Central memory CD4-positive, alpha-beta T cell (primary cell): ENCODE measurements at places on chromosomes 4 and X.

DNA sequence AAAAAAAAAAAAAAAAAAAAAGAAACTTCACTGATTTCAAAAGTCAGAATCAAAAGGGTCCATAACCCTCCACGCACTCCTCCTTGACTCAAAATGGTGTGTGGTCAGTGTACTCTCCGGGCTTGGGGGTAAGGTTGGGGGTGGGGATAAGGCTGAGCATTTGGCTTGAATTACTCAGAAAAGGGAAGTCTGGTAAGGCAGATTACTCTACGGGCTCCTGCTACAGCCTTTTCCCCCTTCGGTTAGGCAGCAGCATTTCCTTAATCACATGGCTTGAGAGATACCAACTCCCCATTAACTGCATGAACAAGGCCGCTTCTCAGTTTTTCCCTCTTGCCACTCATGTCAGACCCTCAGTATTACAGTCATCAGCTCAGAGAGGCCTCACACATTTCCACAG is 135.4 kb upstream of the DUSP21 start:
- no peak for DNase-seq

- no peak for DNase-seq
Observed at GRCh38 chrX:154489182-154489581, 1.2 kb downstream of the SLC10A3 start.

DNA sequence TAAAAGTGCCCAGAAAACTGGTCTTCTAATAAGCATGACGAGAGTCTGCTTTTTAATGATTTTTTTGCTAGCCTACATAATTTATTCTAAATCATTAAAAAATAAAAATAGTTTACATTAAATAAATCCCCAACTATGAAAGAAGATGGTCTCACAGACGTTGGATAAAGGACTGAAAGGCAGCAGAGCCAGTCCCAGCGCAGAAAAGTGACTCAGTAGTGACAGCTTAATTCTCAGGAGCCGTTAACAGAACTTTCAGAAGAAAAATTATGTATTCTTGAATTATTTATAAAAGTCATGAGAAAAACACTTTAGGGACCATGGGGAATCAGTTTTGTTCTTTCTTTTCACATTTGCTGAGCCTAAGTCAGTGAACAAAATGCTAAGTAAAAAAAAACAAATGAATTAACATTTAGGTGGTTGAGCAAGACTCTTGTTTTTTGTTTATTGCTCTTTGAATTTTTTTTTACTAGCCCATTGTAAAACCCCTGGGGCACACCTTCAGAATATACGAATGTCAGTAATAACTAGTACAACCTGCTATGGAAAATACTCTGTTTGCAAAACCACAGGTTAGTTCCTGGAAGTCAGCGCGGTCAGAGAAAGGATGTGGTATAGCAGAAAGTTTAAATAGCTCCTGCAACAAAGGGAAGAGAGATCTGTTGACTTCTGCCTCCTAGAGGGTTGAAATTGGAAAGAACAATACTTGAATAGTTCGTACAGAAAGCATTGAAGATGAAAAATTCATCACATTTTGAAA is 50.4 kb upstream of the CCDC160 start:
- DNase-seq: peak; percentile 77

GRCh38 chrX:33385546-33385945 is 174.2 kb upstream of the DMD start:
- DNase-seq: no peak

- no peak for DNase-seq
Observed at GRCh38 chr4:1516261-1516660, 110.0 kb upstream of the NKX1-1 start.

DNA sequence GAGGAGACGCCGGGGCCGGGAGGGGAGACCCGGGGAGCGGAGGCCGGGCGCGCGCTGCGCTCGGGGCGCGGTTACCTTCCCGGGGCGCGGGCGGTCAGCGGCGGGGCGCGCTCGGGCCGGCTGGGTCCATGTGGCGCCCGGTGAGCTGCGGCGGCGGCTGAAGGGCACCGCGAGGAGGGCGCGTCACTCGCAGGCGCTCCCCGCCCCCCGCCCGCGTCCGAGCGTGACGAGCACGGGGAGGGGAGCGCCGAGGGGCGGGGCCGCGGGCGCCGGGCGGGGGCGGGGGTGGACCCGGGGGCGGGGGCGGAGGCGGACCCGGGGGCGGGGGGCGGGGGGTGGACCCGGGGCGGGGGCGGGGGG is at the start of gene CPLX1:
TSS of gene CPLX1 (minus strand) at position 159 of the 360 bp plus-strand sequence. CDS start 1,607 bp downstream, outside the sequence.
- no peak for DNase-seq

DNA sequence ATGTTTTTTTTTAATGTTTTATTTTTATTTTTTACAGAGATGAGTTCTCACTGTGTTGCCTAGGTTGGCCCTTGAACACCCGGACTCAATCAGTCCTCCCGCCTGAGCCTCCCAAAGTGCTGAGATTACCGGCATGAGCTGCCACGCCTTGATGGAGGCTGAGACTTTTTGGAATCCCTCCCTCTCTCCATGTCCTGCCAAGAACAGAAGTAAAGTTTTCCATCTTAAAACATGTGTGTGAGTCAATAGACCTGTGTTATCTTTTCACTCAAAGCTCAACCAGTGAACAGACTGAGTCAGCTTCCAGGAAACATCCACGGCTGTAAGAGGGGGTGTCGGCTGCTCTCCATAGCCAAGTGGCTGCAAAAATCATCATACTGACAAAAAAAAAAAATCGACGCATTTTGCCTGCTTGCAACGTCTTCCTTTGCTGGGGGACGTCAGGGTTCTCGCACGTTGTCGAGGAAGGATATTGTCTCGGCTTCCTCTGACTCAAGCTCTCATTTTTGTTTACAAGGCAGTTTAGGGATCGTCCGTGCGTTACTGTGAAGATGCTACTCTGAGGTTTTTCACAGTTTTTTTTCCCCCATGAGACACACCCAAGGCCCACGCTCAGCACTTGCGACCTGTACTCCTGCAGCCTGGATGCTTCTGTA is 10.0 kb upstream of the ASMTL start:
- peak; percentile 94 for DNase-seq

- no peak for DNase-seq
Observed at GRCh38 chr4:15610855-15611254, 44.3 kb downstream of the FBXL5 start.

GRCh38 chr4:21139327-21139726 is 439.1 kb downstream of the PACRGL start:
- DNase-seq: no peak

- DNase-seq: no peak
Observed at GRCh38 chr4:6714954-6715353, 1.0 kb upstream of the BLOC1S4 start.

GRCh38 chr4:2500547-2500946 is 31.6 kb downstream of the RNF4 start:
- DNase-seq: no peak

DNA sequence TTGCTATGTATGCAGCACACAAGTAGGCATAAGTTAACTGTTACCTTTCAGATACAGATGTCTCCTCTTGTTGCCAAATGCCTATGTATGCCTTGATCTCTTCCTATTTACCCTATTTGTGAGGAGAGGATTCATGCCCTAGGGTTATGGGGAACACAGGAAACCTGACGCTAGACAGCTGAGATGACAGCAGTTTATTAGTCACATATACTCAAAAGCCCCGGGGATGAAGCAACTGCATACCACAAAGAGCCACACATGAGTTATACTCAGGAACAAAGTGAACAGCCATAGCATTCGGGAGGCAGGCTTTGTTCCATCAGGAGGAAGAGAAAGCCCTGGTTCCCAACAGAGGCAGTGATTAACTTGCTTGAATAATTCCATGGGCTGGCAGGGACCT is 1011.7 kb upstream of the PCDH7 start:
- no peak for DNase-seq

- no peak for DNase-seq
Observed at GRCh38 chr4:104615496-104615895, 120.8 kb upstream of the CXXC4 start.

DNA sequence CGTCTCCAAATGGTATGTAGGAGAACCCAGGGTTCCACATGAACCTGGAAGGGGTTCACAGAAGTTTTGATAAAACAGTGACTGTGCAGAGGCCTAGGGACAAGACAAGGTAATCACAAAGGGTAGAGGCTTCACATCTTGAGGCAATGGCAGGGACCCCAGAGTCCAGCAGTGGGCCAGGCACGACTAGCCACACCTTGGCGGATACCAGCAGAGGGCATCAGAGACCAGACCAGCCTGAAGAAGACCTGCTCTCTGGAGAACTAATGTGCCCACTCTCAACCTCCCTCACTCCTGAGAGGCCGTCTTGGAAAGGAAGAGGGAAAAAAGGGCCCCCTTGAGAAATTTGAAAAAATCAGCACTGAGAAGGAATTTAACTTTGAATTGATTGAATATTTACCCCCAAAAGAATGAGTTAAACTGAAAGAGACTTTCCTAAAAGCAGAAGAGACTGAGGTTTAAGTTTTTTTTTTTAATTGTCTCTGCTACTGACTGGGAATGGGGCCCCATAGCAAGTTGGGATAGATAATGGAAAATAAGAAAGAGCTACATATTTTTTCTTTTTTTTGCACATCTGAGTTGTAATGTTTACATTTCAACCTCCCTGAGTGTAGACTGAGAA is 243.8 kb upstream of the JADE1 start:
- no peak for DNase-seq

DNA sequence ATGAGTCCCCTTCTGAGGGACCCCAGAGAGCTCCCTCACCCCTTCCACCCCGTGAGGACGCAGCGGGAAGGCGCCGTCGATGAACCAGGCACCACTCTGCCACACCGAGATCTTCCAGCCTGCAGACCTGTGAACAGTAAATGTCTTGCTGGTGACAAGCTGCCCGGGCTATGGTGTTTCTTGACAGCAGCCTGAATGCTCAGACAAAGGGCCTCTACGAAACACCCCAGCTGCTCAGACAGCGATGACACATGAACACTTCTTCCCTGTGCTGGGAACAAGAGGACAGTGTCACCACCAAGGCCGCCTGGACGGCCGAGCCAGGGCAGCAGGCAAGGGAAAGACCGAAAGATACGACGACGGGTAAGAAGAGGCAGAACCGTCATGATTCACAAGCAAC is 30.6 kb upstream of the GTPBP6 start:
- DNase-seq: no peak

DNA sequence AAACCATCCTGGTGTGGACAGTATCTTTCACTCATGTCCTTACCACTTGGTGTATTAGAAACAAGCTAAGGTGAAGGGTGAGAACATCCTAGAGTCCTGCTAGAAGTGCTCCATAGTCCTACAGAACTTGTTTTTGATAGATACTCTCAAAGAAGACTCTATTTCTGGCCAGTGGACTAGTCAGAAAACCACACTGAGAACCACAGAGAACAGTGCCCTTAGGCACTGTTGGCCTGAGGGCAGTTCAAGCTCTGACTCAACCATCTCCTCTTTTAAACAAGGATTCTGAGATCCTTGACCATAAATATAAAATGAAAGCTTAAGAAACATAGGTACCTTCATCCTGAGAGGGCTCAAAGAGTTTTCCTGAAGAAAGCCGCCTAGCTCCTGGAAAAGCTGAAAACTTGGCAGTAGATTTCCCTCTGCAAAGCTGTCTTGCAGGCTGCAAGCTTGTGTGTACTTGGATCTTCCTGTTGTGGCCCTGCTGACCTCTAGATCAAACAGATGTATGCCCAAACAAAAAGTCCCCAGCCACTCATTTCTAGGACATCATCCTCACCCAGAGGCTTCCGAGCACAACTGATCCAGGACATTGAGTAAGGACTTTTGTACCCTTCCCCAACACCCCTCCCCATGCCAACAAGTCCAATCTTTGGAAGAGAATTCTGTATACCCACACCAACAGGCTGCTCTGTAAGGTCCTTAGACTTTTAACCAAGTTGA is 111.6 kb upstream of the CXCL13 start:
- DNase-seq: no peak

GRCh38 chrX:2679534-2680485 is 11.3 kb upstream of the CD99 start:
- DNase-seq: no peak

GRCh38 chr4:183659872-183660242 is 764 bp downstream of the TRAPPC11 start:
- no peak for DNase-seq

- DNase-seq: no peak
Observed at GRCh38 chr4:8353912-8354453, 84.4 kb downstream of the HTRA3 start.

DNA sequence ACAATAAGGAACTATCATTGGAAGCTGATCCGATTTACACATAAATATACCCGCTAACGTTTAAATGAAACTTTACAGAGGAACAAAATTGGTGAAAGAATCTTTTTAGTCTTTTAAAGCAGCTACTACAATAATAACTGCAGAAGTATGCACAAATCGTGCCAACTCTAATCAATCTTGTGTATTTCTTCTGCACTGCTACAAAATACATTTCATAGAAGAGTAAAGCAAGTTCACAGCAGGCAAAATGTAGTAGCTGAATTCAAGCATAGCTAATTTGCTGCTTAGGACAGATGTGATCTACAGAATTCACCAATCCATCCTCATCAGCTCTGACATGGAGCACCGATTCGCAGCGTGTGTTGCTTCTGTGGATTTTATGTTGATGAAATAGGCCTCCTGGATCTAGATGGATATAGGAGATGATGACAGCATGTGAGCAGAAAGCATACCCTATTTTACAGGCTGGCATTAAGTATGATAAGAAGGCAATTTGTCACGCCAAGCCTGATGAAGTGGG is 367.3 kb upstream of the FGF13 start:
- no peak for DNase-seq

DNA sequence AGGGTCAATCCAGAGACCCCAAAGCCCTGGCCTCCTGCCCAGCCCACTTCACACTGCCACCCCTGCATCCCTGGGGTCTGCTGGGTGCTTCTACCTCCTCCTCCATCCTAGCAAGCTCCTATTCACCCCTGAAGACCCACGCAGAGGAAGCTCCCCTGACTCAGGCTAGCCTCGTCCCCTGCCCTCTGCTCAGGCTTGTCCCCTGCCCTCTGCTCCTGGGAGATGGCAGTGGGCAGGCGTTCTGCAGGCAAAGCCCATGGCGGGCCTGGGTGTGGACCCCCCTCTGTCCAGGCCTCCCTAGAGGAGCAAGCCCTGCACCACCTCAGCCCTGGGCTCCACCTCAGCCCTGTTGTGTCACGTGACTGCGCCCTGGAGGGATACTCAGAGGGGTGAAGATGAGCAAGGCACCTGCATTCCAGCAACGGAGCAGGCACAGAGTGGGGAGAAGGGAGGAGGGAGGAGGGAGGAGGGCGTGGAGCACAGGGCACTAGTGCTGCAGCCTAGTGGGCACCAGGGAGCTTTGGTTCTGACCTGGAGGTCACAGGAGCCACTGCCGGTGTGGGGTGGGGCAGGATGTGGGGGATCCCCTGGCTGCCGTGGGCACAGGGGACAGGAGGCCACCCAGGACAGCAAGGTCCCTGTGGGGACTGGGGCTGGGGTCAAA is 27.6 kb upstream of the FGFR3 start:
- no peak for DNase-seq

DNA sequence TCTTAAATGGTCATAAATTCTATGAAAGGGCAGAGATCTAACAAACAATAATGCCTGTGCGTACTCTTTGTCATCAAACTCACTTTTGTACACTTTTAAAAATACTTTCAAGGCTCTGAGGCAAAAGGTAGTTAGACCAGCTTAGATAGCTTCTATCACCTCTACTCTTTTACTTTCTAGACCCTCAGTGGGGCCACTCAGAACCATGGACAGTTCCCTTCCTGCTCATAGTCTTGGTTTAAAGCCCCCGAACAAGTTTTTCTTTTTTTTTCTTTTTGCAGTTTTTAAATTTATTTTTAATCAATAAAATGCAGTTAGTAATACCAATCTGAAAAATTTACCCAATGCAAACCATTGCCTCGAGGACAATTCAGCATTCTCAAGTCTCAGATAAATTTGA is 460.5 kb upstream of the CNKSR2 start:
- no peak for DNase-seq

- DNase-seq: peak; percentile 34
Observed at GRCh38 chrX:136588036-136588435, 56.0 kb downstream of the VGLL1 start.

GRCh38 chr4:3407930-3408792 is 33.6 kb upstream of the HGFAC start:
- DNase-seq: no peak

GRCh38 chr4:108831886-108832285 is 69.0 kb upstream of the ETNPPL start:
- DNase-seq: no peak
